ENCODE measurements at places on chromosomes 4 and X.

- DNase-seq = no peak
Observed at GRCh38 chrX:1384658-1385252, 7.2 kb downstream of the SLC25A6 start.

GRCh38 chr4:102500696-102501446, at the start of gene NFKB1:
Gene NFKB1 (plus strand): TSS chr4:102501359. CDS start chr4:102525519, 24,160 bp downstream.
- peak; percentile 97 for DNase-seq

GRCh38 chr4:168928346-168928745, 81.7 kb downstream of the CBR4 start:
- DNase-seq = no peak

- no peak for DNase-seq
Observed at GRCh38 chr4:16772366-16772850, 126.0 kb downstream of the LDB2 start.

DNA sequence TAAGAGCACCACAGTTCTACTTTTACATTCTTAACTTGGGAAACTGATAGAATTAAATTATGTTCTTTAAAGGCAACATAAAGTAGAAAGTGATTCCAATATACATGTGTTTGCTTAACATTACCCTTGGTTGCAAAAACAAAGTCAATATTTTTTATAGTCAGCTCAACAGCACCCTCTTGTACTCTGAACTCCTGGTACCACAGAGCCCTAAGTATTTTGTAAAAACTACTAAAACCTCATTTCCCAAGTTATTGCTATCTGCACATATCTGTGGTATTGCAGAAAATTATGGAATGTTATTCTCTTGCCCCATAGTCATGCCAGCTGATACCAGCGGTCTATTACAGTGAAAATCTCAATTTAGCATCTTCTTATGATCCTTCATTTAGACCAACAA, 2.9 kb downstream of the KIF4A start:
- no peak for DNase-seq

GRCh38 chr4:42541647-42542046, 115.3 kb downstream of the ATP8A1 start:
- no peak for DNase-seq

- DNase-seq = no peak
Observed at GRCh38 chr4:184102488-184102887, 115.2 kb downstream of the ENPP6 start.

DNA sequence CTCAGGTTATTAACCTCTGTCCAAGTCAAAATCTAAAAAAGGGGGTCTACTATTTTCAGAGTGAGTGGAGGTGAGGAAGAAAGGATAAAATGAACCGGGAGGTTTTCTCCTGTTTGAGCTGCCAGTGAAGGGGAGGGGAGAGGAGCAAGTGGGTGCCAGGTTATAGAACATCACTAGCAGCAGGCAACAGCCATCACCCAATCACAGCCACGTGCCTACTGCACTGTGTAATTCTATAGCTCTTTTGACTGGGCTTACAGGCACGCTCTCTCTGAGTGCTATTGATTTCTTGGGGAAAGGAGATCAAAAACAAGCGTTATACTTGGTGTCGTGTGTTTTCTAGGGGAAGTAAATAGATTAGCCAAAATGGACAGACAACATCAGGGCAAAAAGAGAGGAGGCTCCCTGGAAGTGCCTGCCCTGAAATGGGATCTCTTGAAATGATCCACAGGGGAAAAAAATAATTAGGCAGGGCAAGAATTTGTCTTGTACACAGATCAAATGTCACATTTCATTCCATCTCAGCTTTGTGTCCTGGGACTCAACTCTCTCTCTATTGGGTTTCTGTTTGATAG, 300.5 kb upstream of the LCORL start:
- no peak for DNase-seq

Measured in common myeloid progenitor, CD34-positive (primary cell).